ENCODE measurements at places on chromosomes 5 and 9. TPM values are rescaled to one million over a fixed set of nuclear protein-coding genes. Genes with fewer than 3 reads are reported as not detected.

- DNase-seq = no peak
Observed at GRCh38 chr9:98807070-98807813, at the start of gene GALNT12. TSS of gene GALNT12 (plus strand) at chr9:98807670. CDS start at chr9:98807699, 29 bp downstream.

DNA sequence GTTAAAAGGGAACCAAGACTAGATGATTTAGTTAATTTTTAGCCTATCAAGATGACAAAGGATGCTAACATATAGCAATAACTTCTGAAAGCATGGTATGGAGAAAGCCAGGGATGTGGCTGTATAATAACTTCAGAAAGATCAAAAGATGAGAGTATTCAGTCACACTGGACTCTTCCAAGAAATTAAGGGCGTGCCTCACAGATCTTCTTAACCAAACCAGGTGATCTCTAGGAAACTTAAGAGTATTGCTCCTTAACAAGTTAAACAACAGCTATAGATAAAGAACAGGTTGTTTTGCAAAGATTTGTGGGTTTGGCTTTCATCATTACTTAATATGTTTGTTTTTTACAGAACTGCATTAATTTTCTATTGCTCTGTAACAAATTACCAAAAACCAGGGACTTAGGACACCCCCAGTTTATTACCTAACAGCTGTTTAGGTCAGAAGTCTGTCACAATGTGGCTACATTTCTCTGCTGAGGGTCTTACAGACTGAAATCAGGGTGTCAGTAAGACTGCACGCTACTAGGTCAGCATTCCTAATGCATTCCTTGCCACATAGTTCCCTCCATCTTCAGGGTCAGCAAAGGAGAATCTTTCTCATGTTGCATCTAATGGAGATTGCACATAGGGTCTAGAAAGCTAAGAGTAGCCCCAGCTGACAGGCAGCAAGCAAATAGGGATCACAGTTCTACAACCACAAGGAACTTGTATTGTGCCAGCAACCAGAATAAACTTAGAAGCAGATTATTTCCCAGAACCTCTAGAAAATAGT, 113.8 kb downstream of the WDR70 start:
- no peak for DNase-seq

GRCh38 chr5:171644536-171644935, 141.1 kb upstream of the SMIM23 start:
- DNase-seq = no peak

DNA sequence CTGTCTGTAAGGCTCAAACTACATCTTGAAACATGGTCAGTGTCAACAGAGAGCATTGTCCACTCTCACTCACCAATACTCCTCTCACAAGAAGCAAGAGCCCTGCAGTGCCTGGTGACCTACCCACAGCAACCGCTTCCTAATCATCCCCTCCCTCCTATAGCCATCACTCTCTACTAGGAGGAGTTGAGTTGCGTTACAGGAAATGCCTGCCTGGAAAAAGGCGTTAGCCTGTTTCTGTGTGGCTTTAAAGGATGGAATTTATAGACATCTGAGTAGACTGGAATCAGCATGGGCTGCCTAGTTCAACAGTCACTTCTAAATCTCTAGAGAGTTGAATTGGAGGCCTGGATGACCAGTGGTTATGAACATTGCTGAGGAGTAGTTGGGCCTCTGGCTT, 108.3 kb upstream of the FER start:
- DNase-seq = no peak

INSL4 gene
- total RNA-seq = not detected

GRCh38 chr9:18429070-18429469, 44.9 kb upstream of the ADAMTSL1 start:
- DNase-seq = no peak

DNA sequence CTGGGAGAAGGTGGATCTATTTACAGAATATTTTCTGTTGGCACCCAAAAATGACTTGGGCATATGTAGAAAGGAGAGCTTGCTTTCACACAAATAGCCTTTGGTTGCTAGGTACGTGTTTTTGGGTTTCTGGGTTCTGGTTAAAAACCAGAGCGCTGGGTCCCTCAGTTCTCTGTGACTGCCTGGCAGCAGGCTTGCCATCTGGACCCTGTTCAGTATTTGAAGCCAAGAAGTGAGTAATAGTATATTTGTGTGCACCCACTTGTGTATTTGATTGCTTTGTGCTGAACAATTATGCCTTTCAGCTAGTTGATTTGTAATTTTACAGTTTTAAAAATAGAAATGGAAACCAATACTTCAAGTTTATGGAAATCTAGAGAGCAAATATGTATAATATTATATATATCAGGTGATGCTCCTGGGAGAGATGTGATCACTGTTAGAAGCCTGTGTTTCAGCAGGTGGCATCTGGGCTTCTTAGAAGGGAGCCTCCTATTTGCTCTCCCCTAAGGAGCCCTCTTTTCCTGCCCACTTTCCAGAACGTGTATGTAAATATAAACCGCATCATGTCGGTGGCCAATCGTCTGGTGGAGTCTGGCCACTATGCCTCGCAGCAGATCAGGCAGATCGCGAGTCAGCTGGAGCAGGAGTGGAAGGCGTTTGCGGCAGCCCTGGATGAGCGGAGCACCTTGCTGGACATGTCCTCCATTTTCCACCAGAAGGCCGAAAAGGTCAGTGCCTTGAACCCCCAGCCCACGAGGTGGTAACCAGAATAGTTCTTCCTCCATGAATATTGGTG, 153.6 kb downstream of the TRIO start:
- no peak for DNase-seq

RAB3C gene
- 1.2 TPM for total RNA-seq

GRCh38 chr9:132243156-132244074, 81.6 kb downstream of the NTNG2 start:
- no peak for DNase-seq

DNA sequence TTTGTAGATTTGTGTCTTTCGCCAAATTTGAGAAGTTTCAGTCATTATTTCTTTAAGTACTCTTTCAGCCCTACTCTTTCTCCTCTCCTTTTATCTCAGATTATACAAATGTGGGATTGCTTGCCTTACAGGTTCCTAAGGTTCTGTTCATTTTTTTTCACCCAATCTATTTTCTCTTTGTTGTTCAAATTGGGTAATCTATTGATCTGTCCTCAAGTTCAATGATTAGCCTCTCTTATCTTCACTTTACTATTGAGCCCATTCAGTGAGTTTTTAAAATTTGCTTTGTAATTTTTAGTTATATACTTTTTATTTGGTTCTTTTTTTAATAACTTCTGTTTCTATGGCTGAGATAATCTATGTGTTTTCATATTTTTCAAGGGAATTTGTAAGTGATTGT, 282.1 kb downstream of the FER start:
- DNase-seq = no peak

GRCh38 chr9:110476251-110476650, 103.3 kb downstream of the SVEP1 start:
- DNase-seq = no peak

- no peak for DNase-seq
Observed at GRCh38 chr9:86402591-86402990, 48.4 kb upstream of the TUT7 start.

- DNase-seq = no peak
Observed at GRCh38 chr5:35518104-35518503, 99.6 kb upstream of the SPEF2 start.

GRCh38 chr5:177496727-177497291, 595 bp downstream of the PDLIM7 start:
- DNase-seq = peak; percentile 48

DNA sequence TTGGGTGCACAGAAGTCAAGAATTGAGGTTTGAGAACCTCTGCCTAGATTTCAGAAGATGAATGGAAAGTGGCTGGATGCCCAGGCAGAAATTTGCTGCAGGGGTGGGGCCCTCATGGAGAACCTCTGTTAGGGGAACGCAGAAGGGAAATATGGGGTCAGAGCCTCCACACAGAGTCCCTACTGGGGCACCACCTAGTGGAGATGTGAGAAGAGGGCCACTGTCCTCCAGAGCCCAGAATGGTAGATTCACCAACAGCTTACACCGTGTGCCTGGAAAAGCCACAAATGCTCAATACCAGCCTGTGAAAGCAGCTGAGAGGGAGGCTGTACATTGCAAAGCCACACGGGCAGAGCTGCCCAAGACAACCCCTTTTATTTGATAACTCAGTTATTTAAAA, 383.5 kb downstream of the TLE4 start:
- no peak for DNase-seq

DNA sequence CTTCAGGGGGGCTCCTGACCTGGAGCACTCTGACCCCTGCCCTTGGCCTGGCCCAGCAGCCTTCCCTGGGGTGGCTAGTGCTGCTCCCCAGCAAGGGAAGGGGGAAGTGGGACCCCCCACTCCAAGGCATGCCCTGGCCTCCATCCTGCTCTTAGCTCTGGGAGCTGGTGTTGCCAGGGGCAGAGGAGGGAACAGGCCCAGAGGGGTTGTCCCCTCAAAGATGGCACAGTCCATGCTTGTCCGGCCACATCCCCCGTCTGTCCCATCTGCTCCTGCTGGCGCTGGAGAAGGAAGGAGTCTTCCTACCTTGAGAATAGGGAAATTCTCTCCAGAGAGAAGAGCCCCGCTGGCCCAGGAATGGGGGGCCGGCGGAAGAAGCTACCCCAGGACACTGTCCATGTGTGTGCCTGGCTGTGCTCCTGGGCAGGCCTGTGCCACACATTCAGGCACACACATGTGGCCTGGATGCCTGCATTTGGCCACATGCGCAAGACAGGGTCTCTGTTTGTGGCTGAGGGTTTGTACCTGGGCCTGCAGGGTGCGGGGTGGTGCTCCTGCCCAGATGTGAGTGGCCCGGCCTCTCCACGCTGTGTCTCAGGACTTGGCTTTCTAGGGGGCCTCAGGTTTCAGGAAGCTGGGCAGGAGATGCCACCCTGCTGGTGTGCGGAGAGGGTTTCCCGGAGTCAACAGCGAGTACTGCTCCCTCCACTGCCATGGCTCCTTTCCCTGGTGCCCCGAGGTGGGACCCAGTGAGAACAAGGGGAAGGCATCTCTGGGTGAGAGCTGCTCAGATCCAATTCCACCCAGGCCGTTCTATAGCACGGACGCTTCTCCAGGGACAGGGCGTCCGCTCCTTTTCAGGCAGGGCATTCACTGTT, 247.1 kb downstream of the PBX3 start:
- no peak for DNase-seq

DNA sequence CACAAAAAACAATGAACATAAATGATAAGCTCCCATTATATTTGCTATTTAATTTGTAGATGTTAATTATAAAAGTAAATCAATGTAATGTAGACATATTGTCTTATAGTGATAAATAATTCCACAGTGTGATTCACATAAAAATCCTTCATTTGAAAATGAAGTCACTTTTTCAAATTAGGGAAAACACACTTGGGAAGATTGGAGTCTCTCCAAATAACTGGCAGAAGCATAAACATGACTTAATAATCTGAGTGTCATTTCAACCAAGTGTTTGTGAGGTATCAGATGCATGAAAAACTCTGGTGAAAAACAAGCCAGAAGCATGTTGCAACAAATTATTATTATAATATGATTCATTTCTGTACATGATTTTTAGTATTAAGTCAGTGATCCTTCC, 102.2 kb downstream of the CETN3 start:
- no peak for DNase-seq

- no peak for DNase-seq
Observed at GRCh38 chr9:131272212-131272611, 4.1 kb downstream of the FAM78A start.

- no peak for DNase-seq
Observed at GRCh38 chr9:86534572-86535258, 180.5 kb upstream of the TUT7 start.

PCA3 gene
- total RNA-seq = not detected

GRCh38 chr5:80246995-80247729, 8.7 kb downstream of the SERINC5 start:
- peak; percentile 42 for DNase-seq
